ENCODE measurements at places on chromosomes 11 and 22.

DNA sequence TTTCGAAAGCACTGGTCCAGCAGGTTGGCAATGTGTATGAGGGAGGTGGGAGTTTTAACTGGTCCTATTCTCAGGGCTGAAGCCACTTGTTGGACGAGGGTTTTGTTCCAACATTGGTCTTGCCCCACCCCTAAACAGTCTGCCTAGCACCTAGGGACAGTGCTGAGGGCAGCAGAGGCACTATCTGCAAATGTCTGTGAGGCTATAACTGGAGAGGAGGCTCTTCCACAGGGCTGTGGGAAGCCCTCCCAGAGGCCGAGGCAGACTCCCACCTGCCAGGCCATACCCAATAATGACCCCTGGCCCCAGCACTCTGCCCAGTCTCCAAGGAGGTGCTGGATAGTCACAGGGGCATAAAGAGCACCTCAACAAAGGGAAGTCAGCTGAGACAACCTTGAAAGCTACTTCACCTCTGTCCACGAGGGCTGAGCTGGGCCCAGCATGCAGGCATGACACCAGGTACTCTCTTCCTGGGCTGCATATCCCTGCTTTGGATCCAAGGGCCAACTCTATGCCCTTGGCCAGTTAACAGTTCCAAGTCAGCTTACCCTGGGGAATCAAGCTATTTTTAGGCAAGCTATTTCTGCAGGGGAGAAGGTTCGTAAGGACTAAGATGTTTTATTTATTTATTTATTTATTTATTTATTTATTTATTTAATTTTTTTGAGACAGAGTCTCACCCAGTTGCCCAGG is 40.2 kb upstream of the SLC25A1 start:
- DNase-seq: no peak

DNA sequence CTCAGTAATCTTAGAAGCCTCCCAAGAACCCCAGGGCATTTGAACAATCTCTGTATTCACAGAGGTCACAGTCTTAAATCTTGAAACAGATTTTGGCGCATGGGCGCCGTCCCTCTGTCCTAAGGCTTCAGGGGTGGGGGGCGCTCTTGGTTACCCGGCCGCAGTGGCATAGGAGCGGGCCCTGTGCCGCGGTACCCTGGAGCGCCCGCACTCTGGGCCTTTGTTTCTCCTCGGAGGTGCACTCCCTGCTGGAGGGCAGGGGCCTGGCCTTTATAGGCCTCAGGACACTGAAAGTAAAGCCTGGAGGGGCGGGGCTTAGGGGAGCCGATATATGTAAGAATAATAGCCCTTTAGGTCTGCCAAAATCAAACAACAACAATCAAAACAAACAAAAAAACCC is 197.3 kb upstream of the FOLH1 start:
- no peak for DNase-seq

GRCh38 chr11:1947592-1948237 is 583 bp downstream of the MRPL23 start:
- DNase-seq: no peak

- DNase-seq: no peak
Observed at GRCh38 chr11:109454857-109455256, 32.9 kb downstream of the C11orf87 start.

GRCh38 chr11:110757066-110757465 is 44.8 kb upstream of the ARHGAP20 start:
- no peak for DNase-seq

- DNase-seq: no peak
Observed at GRCh38 chr11:1717745-1718144, 20.8 kb downstream of the KRTAP5-6 start.

DNA sequence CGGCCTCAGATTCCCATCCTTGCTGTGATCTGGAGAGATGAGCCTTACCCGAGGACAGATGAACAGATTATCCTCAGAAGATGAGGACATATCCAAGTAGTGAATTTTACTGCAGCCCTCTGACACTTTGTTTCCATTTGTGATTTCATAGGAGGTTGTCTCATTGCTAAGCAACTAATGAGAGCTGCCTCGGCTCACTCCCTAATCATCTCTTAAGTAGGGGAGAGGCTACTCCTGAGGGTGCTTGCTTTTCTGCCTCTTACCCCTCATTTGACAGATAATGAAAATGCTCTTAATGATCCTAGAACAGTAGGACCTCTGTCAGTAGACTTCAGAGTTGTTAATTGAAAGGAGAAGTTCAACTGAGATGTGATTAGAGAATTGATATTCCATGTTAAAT is 150.9 kb downstream of the TBC1D22A start:
- no peak for DNase-seq

- DNase-seq: no peak
Observed at GRCh38 chr11:65880844-65881421, 1.3 kb downstream of the CTSW start.

DNA sequence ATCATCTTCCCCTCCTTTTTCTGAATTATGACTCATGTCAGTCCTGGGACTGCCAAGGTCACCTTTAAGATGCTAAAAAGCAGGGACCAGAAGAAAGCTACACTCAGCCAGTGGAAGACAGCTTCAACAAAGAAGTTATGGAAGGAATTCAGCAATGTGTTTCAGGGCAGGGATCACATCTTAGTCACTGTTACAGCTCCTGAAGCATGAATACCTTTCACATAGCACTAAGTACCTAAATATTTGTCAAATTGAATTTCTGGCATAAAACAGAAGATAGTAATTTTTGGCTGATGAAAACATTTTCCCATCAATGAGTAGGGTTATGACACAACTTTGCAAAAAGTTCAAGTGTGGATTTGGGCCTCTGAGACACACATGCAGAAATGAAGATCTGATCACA is 5.2 kb downstream of the DDB1 start:
- no peak for DNase-seq

DNA sequence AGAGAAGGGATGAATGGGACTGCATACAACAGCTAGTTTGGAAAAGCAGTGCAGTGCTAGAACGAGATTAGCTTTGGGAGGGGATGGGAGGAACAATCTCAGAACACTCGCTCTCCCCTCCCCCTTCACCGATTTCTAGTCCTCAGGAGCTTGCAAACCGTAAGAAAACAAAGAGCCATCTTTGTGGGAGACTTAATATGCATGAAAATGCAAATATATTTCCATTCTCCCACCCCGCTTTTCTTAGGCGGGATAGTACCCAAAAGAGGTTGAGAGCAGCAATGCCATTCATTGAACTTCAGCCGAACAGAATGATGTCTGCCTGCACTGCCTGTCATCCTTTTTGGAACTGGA is 1.1 kb downstream of the SPINDOC start:
- DNase-seq: no peak

DNA sequence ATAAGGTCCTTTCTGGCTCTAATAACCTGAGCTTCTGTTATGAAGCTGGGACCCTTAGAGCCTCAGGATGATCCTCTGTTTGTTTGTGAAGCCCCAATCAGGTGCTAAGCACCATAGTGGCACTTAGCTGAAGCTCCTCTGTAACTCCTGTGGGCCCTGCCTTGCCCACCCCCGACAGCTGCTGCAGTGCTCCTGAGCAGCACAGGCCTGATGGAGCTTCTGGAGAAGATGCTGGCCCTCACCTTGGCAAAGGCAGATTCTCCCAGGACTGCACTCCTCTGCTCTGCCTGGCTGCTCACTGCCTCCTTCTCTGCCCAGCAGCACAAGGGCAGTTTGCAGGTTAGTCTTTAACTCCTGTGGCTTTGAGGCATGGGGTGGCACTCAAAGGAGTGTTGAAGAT is 19.0 kb upstream of the CCDC134 start:
- no peak for DNase-seq

DNA sequence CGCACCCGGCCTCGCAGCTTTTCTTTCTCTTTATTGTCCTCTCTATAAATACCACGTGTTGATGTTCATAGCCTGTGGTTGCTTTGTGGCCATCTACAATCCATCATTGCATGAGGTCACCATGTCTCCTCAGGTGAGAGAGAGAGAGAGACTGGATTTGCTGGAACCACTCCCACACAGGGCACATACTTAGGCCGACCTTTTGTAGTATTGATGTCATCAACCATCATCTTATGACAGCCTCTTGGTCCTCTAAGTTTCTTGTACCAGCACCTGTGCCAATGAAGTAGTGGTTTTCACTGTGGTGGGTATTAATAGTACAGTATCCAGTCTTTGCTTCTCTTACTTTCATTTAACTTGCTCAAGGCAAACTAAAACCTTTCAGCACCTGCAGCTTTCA is 22.8 kb upstream of the P2RY6 start:
- DNase-seq: no peak

- DNase-seq: no peak
Observed at GRCh38 chr11:59271247-59271755, 58.6 kb upstream of the MPEG1 start.

- DNase-seq: no peak
Observed at GRCh38 chr11:78893996-78894395, 319.3 kb upstream of the NARS2 start.

GRCh38 chr11:113839842-113840241 is 35.5 kb downstream of the USP28 start:
- DNase-seq: no peak
